T-helper 1 cell (primary cell): ENCODE measurements at places on chromosomes 12 and 14.

DNA sequence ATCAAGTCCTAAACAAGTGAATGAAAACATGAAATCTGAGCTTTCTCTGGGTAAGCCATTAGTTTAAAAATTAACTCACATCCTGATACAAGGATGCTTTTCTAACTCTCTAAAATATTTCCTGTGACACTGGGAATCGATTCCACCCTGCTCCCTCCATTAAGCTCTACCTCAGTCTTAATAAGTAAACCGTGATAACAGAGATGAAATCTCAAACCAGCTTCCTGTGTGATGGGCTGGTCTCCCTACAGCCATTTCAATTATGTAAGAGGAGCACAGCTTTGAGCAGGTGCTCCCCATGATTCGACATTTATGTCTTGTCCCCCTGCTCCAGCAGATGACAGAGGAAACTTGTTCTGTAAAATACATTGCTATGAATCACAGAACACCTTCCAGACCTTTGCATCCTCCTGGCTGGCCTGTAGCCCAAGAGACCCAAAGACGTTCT, 59.0 kb downstream of the GAS2L3 start:
- no peak for DNase-seq

DNA sequence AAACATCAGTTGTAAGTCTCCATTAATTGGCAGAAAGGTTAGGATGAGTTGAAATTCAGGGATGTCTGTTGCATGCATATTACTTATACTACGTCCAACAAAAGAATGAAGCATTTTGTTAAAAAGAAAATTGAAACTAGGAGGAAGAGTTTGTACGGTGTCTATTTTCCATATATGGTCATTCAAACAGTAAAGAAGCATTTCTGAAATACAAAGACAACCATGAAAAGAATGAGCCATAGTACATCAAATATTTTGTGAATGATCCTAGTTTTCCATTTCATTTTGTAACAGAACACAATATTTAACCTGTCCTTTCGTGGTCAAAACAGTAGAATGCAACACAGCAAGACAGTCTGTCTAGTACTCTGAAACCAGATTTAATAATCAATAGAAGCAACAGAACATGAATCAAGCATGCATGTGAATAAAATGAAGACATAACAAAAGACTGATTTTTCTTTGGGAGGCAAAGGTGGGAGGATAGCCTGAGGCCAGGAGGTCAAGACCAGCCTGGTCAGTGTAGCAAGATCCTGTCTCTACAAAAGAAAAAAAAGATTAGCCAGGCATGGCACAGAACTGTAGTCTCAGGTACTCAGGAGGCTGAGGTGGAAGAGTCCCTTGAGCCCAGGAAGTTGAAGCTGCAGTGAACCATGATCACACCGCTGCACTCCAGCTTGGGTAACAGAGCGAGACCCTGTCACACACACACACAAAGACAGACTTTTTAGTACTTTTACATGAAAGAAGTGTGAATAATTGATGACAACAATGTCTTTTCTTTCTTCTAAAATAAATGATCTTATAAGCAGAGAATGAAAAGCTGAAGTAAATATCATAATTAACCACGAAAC, 156.0 kb downstream of the LRIG3 start:
- no peak for DNase-seq

DNA sequence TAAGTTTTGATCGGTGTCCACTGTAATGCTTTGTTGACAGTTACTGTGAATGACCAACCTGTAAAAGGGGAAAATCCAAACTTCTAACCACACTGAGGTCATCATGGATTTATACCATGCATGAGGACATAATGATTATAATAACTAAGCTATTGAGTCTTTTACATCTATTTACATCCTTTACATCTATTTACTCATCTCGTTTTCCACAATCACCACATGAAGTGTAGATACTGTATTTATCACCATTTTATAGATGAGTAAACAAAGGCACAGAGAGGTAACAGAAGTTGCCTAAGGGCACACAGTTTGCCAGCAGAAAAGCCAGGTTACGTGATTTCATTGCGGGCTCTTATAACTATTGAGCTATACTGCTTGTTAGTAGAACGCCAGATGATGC, 27.9 kb upstream of the EID3 start:
- no peak for DNase-seq

- DNase-seq = no peak
These were observed 187.5 kb downstream of the RBM19 start for GRCh38 chr12:113778432-113779132.

GRCh38 chr12:108854451-108855283, 2.7 kb downstream of the SSH1 start:
- no peak for DNase-seq

- no peak for DNase-seq
These were observed 125.9 kb upstream of the ATF1 start for GRCh38 chr12:50637870-50638481.
